ENCODE measurements at places on chromosomes 7 and 10.

DNA sequence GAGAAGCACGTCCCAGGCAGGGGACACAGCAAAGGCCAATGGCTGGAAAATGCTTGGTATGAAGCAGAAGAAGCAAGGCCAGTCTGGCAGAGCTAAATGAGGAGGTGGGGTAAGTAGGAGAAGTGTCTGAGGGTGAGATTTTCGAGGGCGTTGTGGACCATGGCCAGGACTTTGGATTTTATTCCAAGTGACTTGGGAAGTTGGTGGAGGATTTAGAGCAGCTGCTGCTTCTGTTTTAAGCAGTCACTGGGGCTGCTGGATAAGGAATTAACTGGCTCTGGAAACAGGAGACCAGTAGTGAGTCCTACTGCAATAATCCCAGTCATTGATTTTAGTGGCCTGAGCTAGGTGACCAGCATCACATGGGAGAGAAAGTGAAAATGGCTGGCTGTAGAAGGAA lies 67.6 kb upstream of the GSDME start:
- no peak for DNase-seq
- peak overlapping the region; percentile 26 for H3K4me3 ChIP-seq
- peaks cover 2% of the 10 kb centered on the region for H3K36me3 ChIP-seq
- peaks cover 56% of the 10 kb centered on the region for H3K4me1 ChIP-seq
- H3K27ac ChIP-seq = peak overlapping the region; percentile 15

GRCh38 chr7:74269757-74270277 lies 15.6 kb upstream of the RFC2 start:
- H3K36me3 ChIP-seq = no peaks in the 10 kb centered on the region
- peaks cover 3% of the 10 kb centered on the region for H3K27me3 ChIP-seq
- peaks cover 16% of the 10 kb centered on the region for H3K4me1 ChIP-seq
- peak; percentile 52 for DNase-seq
- H3K27ac ChIP-seq = no peak overlapping the region

DNA sequence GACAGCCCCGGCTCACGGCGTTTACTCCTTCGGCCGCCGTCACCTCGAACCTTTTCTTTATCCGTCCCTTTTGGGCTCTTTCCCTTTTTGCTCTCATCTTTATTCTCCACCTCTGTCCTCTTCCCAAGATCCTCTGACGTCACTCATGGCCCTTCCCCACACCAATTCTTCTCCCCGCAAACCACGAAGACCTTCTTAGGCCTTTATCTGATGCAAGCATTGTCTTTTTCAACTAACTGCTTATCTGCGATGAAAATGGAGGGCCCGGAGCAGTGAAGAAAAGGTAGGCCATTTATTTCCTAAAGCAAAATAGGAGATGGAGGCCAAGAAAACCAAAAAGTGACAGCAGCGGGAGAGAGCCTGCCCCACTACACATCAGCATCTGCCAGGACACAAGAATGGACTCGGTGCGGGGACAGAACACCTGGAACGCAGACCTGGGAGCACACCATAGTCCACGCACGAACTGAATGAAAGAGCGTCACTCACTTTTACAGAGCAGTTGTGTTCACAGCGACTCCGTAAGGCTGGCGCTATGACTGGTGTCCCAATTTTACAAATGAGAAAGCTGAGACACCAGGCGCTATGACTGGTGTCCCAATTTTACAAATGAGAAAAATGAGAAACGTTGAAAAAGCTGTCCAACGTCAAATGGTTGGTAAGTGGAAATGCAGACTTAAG lies 45.3 kb downstream of the ZNF777 start:
- peaks cover 19% of the 10 kb centered on the region for H3K27me3 ChIP-seq
- DNase-seq = no peak
- H3K36me3 ChIP-seq = no peaks in the 10 kb centered on the region
- peak overlapping the region; percentile 83 for H3K4me3 ChIP-seq

GRCh38 chr10:49139028-49139845 lies 5.4 kb upstream of the FAM170B start:
- no peaks in the 10 kb centered on the region for H3K36me3 ChIP-seq
- H3K4me3 ChIP-seq = no peak overlapping the region
- H3K27ac ChIP-seq = no peak overlapping the region
- DNase-seq = no peak

GRCh38 chr10:60818134-60818770 lies 40.0 kb downstream of the CDK1 start:
- H3K4me1 ChIP-seq = no peaks in the 10 kb centered on the region
- DNase-seq = no peak
- H3K27ac ChIP-seq = no peak overlapping the region

- no peaks in the 10 kb centered on the region for H3K36me3 ChIP-seq
- DNase-seq = no peak
Observed at GRCh38 chr7:40421433-40421832, 286.6 kb downstream of the SUGCT start.

DNA sequence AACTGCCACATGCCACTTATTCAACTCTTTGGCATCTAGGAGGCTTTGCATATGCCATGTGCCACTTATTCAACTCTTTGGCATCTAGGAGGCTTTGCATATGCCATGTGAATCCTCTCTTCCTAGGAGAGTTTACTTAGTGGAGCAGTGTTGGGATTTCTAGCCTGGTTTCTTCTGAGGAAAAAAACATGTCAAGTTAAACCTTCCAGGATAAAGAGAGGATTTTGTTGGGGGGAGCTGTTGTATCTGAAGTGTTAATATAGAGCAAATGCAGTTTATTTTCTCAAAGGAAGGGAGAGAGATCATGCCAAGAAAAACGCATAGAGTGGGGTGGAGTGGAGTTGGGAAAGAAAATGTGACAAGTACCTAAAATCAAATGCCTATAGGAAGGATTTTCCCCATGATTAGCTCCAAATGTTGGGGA lies 91.5 kb downstream of the MCU start:
- no peak overlapping the region for H3K27ac ChIP-seq
- H3K4me3 ChIP-seq = no peak overlapping the region
- H3K36me3 ChIP-seq = peaks cover 2% of the 10 kb centered on the region
- no peak for DNase-seq
- H3K27me3 ChIP-seq = no peaks in the 10 kb centered on the region
- no peaks in the 10 kb centered on the region for H3K4me1 ChIP-seq

GRCh38 chr7:112162784-112163506 lies 43.3 kb downstream of the DOCK4 start:
- H3K27ac ChIP-seq = no peak overlapping the region
- peaks cover 3% of the 10 kb centered on the region for H3K4me1 ChIP-seq
- H3K4me3 ChIP-seq = no peak overlapping the region
- peaks cover 8% of the 10 kb centered on the region for H3K27me3 ChIP-seq
- H3K36me3 ChIP-seq = no peaks in the 10 kb centered on the region
- DNase-seq = no peak

- no peaks in the 10 kb centered on the region for H3K27me3 ChIP-seq
- no peak overlapping the region for H3K4me3 ChIP-seq
- DNase-seq = no peak
- H3K4me1 ChIP-seq = no peaks in the 10 kb centered on the region
Observed at GRCh38 chr7:31782411-31782991, 95.5 kb downstream of the PPP1R17 start.

DNA sequence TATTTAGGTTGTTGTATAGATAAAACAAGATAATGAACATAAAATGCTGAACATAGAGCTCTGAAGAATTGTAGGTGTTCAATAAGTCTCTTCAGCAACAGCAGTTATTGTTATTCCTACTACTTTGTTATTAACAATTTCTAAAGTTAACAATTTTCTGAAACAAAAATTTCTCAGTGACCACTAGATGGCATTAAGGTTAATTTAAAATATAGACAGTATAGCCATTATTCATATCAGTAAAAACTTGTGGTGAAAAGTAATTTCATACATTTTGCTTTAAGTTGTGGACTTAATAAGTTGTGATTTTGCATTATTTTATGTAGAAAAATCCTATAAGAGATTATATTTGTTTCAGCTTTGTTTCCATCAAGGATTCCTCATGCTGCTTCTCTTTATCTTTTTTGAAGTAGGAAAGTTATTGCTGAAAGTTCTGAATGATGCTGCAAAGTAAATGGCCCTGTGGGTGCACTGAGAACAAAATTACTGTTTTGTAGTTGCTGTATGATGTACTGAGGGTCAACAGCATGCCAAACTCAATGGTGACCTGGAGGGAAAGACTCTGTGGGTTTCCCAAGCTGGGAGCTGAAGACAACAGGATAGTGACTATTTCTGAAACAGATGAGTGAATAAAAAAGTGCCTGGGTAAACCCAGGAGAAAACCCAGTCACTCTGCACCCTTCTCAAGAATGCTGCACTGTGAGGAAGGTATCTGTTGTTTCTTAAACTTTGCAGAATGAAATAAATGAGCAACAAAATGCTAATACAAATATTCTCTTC lies 253.6 kb downstream of the KIF20B start:
- no peak for DNase-seq
- no peaks in the 10 kb centered on the region for H3K4me1 ChIP-seq
- no peaks in the 10 kb centered on the region for H3K36me3 ChIP-seq
- H3K27me3 ChIP-seq = peaks cover 9% of the 10 kb centered on the region
- no peak overlapping the region for H3K27ac ChIP-seq

- H3K36me3 ChIP-seq = peaks cover 3% of the 10 kb centered on the region
- peak overlapping the region; percentile 39 for H3K4me3 ChIP-seq
- H3K4me1 ChIP-seq = peaks cover 11% of the 10 kb centered on the region
- DNase-seq = no peak
Observed at GRCh38 chr7:158588085-158588877, 658 bp upstream of the PTPRN2 start.
